ENCODE measurements at places on chromosomes 2 and 18.

DNA sequence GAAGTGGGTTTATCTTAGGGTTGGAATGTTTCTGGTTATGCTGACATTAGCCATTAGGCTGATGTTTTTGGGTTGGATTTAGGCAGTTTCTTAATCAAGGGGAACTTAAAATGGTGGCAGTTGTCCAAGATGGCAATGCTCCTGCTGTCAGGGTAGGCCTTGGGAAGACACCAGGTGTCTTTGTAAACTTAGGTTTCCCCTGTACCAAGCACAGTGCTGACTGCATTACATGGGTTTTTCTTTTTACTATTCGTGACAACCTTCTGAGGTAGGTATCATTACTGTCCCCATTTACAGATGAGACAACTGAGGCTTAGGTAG is 528 bp upstream of the ATG16L1 start:
- DNase-seq = no peak

DNA sequence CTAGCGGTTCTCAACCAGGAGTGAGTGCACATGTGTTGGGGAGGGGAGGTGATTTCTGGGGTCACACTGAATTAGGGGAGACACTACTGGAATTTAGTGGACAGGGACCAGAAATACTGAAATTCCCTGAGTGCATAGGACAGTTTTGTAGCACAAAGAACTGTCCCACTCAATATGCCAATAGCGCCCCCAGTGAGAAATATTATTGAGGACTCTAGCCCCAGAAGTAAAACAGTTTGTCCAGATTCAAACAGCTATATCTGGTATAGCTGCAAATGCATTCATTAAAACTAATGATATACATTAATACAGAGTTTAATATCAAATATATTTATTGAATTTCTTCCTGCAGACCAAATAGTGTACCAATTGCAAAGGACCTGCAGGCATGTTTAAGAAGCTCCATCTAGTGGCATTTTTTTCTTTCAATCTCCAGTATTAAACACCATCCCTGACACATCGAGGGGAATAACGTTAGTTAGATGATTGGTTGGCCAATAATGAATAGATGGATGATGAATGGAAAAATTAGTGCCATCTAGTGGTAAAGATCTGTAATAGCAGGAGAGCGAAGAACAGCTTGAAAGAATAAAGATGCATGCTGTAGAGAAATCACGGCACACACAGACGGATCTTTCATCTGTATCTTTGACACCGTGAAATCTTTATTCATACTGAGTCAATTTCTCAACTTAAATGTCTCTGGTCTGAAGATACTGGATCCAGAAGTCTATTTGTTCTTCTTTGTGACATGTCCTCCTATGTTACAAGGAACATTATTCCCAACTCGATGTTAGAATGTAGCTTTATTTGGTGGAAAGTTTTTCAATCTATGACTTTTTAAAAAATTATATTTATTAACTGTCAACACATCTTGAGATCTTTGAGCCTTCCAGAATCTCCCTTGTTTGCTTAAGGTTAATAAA is 62.5 kb downstream of the DHRS9 start:
- no peak for DNase-seq

- DNase-seq = no peak
These were observed 46.5 kb upstream of the SULT1C3 start for GRCh38 chr2:108193251-108193650.

DNA sequence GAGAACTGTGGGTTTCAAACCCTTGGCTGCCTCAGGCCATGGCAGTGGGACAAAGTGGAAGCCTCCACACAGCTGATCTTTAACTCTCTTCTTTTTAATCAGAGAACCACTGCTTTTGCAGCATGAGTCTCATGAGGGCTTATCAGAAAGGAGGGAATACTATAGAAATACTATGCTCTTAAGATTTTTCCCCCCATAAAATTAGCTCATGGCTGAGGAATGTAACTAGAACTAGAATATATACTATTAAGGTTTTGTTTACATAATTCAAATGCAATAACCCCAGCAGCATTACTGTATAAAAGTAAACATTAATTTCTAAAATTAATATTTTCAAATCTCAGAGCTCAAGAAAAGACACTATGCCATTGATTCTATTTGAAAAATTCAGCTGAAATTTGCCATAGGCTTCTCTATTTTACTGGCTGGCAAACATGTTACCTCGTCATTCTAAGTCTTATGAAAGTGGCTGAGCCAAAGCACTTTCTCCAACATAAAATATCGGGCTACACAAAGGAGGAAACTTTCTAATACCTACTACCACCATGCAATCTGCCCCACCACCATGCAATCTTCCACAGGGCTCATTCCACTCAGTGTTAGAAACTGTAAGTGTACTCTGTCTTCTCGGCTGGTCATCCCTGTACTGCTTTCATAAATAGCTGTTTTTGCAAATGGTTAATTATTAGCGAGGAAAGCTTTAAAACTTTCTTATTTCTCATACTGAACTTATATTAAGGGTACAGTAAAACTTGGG is 42.5 kb downstream of the WDR35 start:
- no peak for DNase-seq

GRCh38 chr2:194591192-194591591 is 1065.8 kb upstream of the SLC39A10 start:
- no peak for DNase-seq

- DNase-seq = no peak
These were observed 37.3 kb downstream of the EFR3B start for GRCh38 chr2:25079050-25079635.

GRCh38 chr2:106638043-106638442 is 150.9 kb downstream of the CD8B2 start:
- no peak for DNase-seq

DNA sequence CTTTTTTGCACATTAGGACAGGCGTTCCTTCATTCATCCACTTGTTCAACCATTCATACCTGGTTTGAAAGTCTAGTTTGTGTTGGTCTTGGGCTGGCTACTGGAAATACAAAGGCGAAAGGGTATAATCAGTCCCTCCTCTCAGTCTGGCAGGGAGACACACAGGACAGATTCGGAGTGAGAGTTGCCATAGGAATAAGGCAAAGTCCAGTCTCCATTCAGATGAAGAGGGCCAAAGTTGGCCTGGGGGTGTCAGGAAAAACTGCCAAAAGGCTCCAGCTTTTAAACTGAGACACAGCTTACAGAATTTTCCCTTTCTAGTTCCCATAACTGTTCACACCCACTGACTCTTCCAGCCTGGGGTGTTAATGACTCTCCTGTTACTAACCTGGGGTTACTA is 96.3 kb upstream of the AQP4 start:
- DNase-seq = no peak

GRCh38 chr2:135962366-135963123 is 22.9 kb downstream of the DARS1 start:
- no peak for DNase-seq

DNA sequence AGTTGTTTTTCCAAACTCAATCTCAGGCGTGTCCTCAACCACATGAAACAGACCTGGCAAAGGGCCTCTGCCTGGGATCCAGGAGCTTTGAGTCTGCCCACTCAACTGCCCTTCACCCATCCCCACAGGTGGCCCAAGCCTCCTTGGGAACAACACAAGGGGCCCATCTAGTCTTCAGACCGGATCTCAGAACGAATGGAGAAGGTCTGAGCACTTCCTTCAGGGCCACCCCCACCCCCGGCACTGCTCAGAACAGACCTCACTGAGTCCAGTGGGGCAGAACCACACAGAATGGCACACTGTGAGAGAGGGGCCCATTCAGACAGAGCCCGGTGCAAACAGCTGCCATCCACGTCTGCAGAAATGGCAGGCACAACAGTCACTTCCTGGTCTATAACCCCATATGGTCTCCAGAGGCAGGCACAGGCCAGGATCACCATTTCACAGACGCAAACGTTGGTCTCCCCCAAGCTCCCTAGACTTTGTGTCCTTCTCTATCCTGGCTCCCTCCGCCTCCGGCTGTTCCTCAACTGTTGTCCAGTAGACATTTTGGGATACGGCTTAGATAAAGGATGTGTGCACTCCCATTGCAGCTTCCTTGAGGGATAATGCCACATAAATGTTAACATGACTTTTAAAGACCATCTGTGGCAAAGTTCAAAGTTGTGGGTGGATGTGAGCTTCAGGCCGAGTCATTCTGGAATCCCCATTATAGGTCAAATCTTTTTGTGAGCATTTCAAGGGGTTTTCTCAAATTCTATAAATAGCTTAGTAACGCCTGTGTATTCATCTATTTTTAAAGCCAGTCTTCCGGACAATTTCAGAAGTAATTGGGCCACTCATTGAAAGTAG is 149.7 kb downstream of the SMAD7 start:
- DNase-seq = no peak

- DNase-seq = no peak
These were observed 268.4 kb upstream of the THSD7B start for GRCh38 chr2:136496966-136497365.

- no peak for DNase-seq
These were observed 164.4 kb upstream of the MGAT5 start for GRCh38 chr2:134089454-134089853.

DNA sequence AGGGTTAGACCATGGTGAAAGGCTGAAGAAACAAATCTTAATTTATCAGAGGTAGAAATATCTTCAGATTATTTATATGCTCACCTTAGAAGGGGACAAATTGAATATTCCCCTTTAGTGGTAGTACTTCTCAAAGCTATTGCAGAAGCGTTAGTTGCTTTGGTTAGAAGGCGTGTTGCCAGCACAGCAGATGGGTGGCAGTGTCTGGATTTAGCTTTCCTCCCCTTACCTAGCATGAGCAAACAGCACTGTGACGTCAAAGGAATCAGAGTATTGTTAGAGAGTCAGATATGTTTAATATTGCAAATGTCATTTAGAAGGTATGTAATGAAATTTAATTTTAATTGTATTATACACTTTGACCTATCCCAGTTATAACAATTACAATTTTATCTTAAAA is 27.2 kb upstream of the GALR1 start:
- DNase-seq = no peak

GRCh38 chr2:152425765-152426727 is 91.1 kb downstream of the FMNL2 start:
- no peak for DNase-seq

DNA sequence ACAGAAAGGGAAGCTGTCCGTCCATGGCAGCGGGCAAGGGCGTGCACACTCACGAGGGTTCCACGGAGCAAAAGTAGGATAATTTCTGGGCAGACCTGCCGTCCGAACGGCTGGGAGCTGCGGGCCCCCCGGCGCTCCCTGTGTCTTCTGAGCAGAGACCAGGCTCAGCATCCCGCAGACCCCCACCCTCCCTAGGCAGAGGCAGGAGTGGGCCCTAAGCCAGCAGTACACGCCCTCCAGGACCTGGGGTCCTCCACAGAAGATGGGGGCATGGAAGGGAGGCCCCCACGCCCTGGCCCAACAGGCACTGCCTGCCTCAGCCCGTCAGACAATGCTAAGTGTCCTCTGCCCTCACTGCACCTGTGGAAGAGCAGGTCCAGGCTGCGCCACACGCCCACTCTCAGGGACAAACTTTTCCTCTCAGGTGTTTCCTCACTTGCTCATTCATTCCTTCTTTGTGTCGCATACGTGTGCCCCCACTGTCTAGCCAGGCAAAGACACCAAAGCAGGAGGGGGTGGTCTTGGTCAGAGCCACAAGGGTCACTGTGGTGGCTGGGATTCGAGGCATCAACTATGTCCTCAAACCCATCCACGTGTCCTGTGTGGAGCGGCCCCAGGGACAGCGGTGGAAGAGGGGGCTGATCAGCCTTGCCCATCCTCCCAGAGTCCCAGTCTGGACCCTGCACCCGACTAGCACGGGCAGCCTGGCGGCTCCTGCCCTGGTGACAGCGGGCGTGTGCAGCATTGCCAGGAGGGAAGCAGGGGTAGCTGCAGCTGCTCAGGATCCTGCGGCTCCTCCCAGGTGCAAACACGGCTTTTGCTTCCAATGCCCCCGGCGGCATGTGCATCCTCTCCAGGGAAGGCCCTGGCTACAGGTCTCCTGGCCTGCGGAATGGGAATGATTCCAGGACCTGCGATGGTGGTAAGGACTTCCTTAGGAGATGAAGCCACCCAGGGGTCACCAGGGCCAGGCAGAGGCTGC is 2.4 kb upstream of the GPC1 start:
- DNase-seq = no peak

DNA sequence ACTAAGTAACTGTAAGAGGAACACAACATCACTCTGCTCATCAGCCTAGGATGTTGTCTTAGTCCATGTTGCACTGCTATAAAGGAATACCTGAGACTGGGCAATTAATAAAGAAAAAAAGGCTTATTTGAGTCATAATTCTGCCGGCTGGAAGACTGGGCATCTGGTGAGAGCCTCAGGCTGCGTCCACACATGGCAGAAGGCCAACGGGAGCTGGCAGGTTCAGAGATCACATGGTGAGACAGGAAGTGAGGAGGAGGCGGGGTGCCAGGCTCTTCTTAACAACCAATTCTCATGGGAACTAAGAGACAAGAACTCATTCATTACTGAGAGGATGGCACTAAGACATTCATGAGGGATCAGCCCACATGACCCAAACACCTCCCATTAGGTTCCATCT is 46.8 kb downstream of the EPG5 start:
- no peak for DNase-seq

DNA sequence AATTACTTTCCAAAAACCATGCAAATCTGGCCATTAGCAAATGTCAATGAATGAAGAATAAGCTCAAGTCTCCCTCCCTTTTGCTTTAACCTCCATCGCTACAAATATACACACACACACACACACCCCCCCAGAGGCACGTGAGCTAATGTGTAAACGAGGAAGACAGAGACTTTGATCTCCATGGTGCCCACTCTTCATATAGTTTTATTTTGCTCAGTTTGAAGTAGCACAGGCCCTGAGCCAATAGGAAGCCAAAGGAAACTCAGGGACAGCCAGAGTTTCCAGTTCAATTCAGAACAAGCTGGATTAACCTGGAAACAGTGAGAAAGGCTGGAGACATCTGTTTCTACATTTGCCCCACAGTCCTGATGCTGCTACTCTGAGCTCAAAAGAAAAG is 248.4 kb upstream of the MEIS1 start:
- no peak for DNase-seq

GRCh38 chr2:218033208-218033589 is 30.4 kb upstream of the TNS1 start:
- no peak for DNase-seq

DNA sequence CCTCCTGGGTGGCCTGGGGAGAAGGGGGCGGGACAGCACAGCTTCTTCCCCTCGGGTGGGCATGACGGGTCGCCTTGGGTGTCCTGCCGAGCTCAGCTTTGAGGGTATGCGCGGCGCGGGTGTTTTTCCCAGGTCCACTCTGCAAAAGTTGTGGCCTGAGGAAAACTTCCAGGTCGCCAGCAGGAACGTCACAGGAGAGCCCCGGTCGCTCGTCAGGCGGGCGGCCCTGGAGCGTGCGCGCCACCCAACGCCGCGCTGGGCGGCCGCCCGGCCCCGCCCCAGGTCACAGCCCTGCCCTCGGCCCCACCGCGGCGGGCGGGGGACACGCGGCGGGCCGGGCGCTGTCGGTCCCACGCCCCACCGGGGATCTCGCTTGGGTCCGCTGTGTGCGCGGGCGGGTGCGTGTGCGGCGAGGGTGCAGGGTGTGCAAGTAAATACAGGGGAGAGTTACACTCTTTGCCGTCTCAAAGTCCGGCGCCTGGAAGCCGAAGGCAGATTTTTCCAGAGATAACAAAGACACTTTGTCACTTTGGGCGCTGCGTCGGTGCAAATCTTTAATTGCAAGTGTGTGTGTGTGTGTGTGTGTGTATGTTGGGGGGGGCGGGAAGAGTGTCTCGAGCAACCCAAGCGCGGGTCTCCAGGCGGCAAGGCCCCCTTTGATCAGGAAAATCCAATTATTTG is 616 bp upstream of the SP5 start:
- DNase-seq = peak; percentile 9
